ENCODE measurements at places on chromosomes 7 and 10. TPM values are rescaled to one million over a fixed set of nuclear protein-coding genes. Genes with fewer than 3 reads are reported as not detected.

DNA sequence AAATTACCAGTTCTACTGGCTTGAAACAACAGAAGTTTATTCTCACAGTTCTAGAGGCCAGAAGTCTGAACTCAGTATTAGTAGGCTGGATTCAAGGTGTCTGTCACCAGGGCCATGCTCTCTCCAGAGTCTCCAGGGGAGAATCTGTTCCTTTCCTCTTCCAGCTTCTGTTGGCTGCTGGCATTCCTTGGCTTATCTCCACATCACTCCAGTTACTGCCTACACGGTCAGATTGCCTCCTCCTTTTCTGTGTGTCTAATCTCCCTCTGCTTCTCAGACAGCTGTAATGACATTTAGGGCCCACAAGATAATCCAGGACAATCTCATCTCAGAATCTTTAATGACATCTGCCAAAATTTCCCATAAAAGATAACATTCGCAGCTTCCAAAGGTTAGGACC lies 36.6 kb downstream of the MAPK8 start:
- no peaks in the 10 kb centered on the region for H3K27me3 ChIP-seq
- DNase-seq: no peak
- H3K27ac ChIP-seq: no peak overlapping the region
- H3K4me1 ChIP-seq: no peaks in the 10 kb centered on the region
- no peaks in the 10 kb centered on the region for H3K36me3 ChIP-seq

GRCh38 chr7:2956526-2957368 lies 86.9 kb downstream of the CARD11 start:
- no peak overlapping the region for H3K27ac ChIP-seq
- peak; percentile 44 for DNase-seq
- H3K4me3 ChIP-seq: no peak overlapping the region
- no peaks in the 10 kb centered on the region for H3K36me3 ChIP-seq
- H3K27me3 ChIP-seq: peaks cover 10% of the 10 kb centered on the region

DNA sequence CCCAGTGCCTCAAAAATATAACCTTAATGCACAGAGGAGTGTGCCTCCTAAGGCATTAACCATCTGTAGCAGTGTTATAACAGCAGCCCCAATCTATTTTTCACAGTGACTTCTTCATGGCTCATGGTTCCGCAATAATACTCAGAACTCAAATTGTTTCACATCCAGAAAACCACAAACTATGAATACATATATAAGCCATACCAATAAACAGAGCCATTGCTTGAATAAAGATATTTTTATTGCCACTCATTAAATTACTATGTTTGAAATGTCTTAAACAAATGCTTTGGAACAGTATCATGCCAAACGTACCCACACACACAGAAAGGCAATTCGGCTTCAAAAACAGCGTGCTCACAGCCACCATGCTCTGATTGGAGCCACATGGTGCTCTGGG lies 629.3 kb upstream of the NRP1 start:
- H3K4me3 ChIP-seq: no peak overlapping the region
- H3K36me3 ChIP-seq: no peaks in the 10 kb centered on the region
- H3K27me3 ChIP-seq: no peaks in the 10 kb centered on the region

DNA sequence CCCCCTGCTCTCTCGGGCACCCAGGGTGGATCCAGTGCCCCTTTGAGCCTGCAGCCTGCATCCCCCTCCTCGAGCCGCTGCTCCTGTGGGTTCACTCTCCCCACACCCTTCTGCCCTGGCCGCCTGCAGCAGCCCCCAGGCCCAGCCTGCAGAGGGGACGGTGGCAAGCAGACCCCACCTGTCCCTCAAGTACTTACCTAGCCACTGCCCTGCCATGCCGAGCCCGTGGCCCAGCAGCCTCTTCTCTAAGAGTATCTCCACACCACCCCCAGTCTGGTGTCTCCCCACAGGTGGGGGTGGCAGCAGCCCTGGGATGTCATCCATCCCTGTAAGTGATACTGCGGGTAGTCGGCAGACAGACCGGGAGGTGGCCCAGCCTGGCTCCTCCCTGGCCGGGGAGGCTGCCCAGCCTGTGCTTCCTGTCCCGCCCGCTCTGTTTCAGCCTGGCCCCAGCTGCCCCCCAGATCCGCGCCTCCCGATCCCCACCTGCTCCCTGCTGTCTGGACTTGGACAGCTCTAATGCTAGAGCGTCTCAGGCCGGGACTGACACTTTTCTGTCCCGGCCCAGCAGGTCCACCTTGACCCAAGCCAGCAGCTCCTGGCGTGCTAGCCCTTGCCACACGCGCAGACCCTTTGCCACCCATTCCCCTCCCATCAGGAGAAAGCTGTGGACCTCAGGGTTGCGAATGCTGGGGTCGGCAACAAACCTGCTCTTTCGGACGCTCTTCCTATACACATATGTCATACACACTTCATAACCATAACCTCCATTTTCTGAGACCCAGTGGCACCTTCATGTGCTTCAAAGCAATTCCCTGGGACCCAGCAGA lies 25.0 kb downstream of the YKT6 start:
- DNase-seq: no peak
- no peak overlapping the region for H3K4me3 ChIP-seq
- H3K27me3 ChIP-seq: peaks cover 22% of the 10 kb centered on the region
- H3K4me1 ChIP-seq: peaks cover 8% of the 10 kb centered on the region
- H3K27ac ChIP-seq: no peak overlapping the region

DNA sequence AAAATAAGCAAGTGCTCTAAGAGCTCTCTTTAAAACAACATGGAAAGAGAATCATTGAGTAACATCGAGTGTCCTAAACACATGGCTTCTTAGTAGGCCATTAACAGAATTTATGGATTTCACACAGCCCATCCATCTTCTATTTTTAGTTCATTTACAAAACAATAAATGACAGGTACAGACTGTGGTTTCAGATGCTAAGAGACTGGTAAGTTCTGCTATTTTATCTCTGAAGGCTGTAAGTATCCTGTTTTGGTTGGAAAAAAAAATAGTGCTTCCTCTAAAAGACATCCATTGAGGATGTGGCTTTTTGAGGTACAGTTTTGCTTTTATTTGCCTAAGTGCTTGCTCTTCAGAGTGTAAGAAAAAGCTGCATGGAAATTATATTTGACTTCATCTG lies 27.4 kb upstream of the GNAI1 start:
- no peaks in the 10 kb centered on the region for H3K4me1 ChIP-seq
- no peaks in the 10 kb centered on the region for H3K27me3 ChIP-seq
- H3K36me3 ChIP-seq: no peaks in the 10 kb centered on the region

DNA sequence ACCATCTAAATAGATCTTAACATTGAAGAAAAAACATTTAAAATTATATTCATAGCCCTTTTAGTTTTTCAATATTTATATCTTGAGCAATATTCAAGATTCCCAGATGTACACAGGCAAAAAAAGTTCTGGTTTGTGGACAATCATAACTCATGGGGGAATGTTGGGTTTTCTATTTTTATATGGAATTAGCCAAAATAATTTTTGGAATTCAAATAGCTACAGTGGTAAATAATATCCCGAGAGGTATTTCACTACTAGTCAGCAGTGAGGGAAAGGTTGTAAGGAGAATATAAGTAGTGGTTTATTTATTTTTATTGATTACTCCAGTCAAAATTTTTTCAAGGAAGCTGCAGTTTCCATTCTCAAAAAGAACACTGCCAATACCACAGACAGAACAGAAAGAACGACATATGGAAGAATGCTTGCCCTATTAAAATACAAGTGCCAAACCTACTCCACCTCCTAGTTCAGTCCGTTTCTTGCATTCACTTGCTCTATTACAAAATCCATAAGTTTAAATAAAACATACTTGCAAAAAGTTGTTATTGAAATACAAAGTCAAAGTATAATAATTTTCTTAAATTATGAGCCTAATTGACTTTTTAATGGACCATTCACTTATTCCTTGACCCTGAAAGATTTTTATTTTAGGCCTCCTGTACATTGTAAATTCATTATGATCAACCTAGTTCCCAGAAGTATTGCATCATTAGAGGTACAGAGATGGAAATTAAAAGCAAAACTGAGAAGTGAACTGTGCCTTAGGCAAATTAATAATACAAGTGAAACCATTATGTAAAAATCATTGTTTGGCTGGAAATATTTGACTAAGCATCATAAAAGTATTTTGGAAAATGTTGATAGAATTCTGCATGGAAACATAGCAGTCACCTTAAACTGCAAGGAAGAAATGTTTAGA lies 533.2 kb downstream of the PARD3 start:
- no peak for DNase-seq
- H3K4me1 ChIP-seq: peaks cover 27% of the 10 kb centered on the region
- no peak overlapping the region for H3K4me3 ChIP-seq
- peak overlapping the region; percentile 47 for H3K27ac ChIP-seq
- no peaks in the 10 kb centered on the region for H3K36me3 ChIP-seq
- no peaks in the 10 kb centered on the region for H3K27me3 ChIP-seq

DNA sequence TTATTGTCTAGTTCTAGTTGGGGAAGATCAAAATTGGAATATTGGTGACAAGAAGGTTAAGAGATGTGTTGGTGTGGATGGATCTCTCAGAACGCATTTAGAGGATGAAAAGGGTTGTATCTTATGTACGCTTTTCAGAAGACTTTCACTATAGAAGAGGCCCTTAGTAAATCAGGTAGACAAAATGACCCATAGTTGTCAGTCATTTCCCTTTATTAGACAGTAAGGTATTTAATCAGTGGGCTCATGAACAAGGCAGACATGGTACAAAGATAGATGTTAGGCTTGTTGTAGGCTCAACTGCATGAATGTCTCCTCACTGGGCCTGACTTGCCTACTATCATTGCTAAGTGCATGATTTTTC lies 359.2 kb downstream of the PHF14 start:
- H3K4me3 ChIP-seq: no peak overlapping the region
- H3K4me1 ChIP-seq: no peaks in the 10 kb centered on the region
- no peak for DNase-seq
- H3K36me3 ChIP-seq: no peaks in the 10 kb centered on the region
- no peak overlapping the region for H3K27ac ChIP-seq
- H3K27me3 ChIP-seq: no peaks in the 10 kb centered on the region

DNA sequence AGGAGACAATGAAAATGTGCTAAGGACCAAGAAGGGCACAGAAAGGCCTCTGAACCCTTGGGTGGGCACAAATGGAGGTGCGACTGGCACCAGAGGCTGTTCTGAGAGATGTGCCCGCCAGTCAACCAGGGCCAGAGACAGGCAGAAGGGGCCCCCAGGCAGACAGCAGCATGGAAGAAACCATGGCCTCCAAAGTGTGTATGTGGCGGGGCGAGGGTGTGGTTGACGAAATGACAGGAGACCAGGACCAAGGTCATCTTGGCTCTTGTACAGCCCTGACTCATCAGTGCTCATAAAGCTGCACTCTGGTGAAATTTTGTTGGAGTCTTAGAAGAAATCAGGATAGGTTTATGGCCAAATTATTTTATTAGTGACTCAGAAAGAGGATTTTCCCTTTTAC lies 4.0 kb upstream of the MRPS24 start:
- H3K36me3 ChIP-seq: peaks cover 37% of the 10 kb centered on the region
- no peaks in the 10 kb centered on the region for H3K27me3 ChIP-seq
- H3K4me1 ChIP-seq: peaks cover 39% of the 10 kb centered on the region
- no peak for DNase-seq

DNA sequence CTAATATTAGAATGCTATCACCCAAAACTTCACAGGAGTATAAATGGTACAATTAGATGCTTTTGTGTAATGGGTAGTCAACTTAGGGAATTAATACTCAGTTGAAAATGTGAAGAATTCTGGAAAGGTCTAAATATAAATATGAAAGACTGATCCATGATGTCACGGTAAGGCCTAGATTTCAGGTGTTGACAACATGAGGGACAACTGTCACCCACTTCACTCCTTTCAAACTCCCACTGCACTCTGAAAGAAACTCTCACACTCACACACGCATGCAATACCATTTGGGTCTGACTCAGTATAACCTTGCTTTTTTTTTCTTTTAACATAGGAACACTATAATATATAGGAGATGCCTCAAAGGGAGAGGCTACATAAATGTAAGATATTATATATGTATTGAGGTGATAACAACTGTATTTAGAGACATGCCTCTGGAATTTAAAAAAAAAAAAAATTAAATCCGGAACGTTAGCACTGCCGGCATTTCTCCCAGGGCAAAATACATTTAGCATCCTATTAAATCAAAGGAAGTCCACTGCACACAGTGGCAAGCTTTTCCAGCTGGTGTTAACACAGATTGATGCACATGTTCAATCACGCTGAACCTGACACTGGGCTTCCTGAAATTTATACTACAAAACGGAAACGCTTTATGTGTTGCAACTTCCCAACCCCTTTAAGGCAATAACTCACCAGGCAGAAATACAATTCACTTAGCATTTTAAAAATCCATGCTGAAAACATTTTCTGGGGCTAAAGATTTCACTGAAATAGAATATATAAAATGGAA lies 74.9 kb downstream of the RSU1 start:
- DNase-seq: no peak
- no peaks in the 10 kb centered on the region for H3K4me1 ChIP-seq
- H3K36me3 ChIP-seq: peaks cover 19% of the 10 kb centered on the region
- H3K27me3 ChIP-seq: no peaks in the 10 kb centered on the region

DNA sequence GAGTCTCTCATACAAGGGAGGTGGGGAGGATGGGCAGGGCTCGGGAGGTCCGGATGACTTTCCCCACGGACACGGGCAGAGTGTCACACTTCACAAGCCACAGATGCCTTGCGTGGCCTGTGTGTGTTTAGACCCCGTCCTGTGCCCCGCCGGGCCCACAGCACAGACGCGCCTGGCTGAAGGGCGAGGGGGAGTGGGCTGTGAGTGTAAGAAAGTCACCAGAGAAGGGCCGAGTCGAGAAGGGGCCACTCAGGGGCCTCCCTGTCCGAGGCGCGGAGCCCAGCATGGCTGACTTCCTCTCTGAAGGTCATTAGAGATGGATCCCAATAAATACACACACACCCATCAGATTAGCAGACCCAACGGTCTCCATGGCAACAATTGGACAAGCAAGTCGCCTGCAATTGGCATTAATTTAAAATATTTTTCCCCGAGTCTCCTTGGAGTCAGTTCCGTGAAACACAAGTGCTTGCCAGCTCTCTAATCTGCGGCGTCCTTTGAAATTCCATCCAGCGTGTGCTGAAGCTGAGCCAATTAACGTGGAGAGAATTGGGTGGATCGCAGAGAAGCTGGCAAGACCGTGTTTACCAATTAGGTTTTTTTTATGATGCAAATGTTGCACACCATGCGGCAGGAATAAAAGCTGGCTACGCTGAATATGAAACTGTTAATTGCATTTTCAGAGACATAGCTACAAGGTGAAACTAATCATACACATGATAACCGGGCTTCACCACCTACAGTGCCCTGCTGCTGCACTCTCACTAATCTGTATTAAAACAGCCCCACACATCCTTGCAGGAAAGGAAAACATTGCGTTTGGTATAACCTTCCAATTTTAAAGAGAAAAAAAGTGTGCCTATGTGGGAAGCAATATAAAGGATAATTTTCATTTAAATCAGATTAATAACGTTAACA lies 571.2 kb downstream of the PTPRN2 start:
- no peak overlapping the region for H3K27ac ChIP-seq
- H3K4me3 ChIP-seq: peak overlapping the region; percentile 22
- H3K36me3 ChIP-seq: no peaks in the 10 kb centered on the region
- H3K27me3 ChIP-seq: peaks cover 8% of the 10 kb centered on the region

The AGAP5 gene
- 10.1 TPM for total RNA-seq

The AKR1B15 gene
- total RNA-seq: 1.1 TPM

The C7orf33 gene
- not detected for total RNA-seq

The SLC39A12 gene
- total RNA-seq: not detected

The EPHA1 gene
- total RNA-seq: 94.4 TPM

The PKD2L1 gene
- not detected for total RNA-seq

All from suprapubic skin (tissue), 4 donors.